ENCODE measurements at places on chromosomes 7 and 10.

GRCh38 chr10:80460399-80461207 lies 6.5 kb downstream of the TSPAN14 start:
- DNase-seq, result no peak

GRCh38 chr10:85761906-85762445 lies 604.6 kb downstream of the GRID1 start:
- DNase-seq, result no peak

DNA sequence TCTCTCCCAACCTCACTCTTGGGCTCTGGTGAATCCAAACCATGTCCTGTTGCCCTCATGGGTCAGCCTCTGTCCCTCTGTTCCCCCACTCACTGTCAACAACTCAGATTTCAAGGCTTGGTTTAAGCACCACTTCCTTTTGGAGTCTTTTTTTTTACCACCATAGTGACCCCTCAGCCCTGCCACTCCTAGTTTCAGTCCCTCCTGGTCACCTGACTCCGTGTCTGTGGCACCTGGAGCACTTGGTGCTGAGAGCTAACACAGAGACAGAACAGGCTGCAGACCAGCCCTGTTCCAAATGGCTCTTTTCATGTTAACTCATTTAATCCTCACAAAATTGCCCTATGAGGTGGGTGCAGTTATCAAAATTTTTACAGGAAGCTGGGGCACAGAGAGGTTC lies 53.6 kb upstream of the SMNDC1 start:
- DNase-seq, result no peak

- no peak for DNase-seq
These were observed 137.1 kb upstream of the FAM13C start for GRCh38 chr10:59499460-59499859.

- DNase-seq, result peak; percentile 4
These were observed 137.9 kb downstream of the ANKRD30A start for GRCh38 chr10:37263304-37263703.

GRCh38 chr10:42637142-42637541 lies 1.2 kb downstream of the ZNF33B start:
- no peak for DNase-seq

- no peak for DNase-seq
These were observed 91.0 kb upstream of the CACUL1 start for GRCh38 chr10:118845776-118846175.

DNA sequence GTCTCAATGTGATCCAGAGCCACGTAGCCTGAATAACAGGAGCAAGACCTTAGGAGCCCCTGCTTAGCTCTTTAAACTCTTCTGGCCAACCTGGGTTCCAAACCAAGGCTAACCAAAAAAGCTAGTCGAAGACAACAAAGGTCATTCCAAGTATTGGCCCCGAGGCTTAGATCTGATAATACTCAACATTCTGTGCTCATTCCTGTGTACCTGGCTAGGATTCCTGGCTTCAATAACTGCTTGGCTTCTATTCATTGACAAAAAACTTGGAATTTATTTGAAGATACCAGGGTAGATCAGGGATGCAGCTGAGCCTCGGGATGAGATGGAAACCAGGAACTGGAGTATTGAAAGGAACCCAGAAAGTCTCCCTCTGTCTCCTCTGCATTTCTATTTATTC lies 4.1 kb upstream of the SGMS1 start:
- no peak for DNase-seq

DNA sequence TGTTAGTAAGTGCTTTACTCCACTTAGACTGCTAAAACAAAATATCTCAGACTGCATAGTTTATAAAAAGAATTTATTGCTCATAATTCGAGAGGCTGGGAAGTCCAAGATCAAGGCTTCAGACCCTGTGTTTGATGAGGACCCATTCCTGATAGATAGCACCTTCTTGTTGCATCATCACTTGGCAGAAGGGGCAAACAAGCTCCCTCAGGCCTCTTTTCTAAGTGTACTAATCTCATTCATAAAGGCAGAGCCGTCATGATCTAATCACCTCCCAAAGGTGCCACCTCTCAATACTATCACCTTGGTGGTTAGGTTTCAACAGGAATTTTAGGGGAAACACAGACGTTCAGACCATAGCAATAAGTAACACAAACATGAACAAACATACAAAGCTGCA lies 55.4 kb downstream of the CRPPA start:
- DNase-seq, result no peak

- no peak for DNase-seq
These were observed 299.6 kb downstream of the INHBA start for GRCh38 chr7:41403291-41403690.

DNA sequence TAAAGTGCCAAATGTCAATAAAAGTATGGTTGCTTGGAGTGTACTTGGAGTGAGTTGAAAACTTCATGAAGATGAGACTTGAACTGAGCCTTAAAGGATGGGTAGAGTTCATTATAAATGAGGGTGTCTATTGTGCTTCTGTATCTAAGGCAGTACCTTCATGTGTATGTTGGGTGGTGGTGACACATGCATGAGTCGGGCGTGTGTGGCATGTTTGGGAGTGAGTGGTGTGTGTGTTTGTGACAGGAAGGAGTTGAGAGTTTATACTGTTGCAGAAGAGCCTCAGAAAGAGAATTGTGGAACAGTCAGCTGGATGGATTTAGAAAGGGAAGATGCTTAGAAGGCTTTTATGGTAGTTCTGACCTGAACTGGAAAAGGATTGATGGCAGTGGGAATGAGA lies 6.0 kb upstream of the ZRANB1 start:
- DNase-seq, result no peak

GRCh38 chr7:149871576-149871975 lies 2.2 kb upstream of the ATP6V0E2 start:
- DNase-seq, result no peak

DNA sequence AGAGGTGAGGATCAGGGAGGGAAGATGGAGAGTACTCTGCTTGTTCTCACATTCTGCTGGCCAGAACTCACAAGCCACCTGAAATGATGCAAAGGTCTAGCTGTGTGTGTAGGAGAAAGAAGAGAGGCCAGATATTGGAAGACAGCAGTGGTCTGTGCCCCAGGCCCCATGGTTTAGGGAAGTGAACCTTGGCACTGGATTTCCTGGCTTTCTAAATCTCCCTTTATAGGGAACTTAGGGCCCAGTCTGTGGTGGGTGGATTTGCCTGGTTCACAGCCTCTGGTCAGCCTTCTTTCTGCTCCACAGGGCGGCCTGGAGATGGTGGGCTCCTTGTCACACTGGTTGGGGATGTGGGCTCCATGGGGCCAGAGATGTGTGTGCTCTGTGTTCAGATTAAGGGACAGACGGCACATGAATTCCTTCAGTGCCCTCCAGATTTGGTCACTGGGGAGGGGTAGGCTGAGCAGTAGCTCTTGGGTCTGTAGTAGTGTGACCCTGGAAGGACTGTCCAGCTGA lies 9.5 kb upstream of the SH2D4B start:
- no peak for DNase-seq

DNA sequence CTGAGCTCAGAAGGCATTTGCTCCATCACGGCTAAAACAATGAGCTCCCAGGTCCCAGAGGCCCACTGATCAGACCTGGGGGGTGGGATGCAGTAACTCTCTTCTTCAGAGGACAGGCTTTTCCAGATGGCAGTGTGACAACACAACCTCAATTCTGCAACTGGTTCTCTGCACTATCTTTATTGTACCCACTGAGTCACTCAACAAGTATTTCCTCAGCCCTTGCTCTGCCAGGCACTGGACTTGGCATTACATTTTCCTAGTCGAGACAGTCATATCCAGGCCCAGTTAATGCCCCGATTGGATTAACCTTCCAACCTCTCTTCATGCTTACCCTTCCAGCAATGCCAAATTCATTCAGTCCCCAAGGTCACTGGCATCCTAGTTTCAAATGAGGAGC lies 72.6 kb downstream of the JAZF1 start:
- DNase-seq, result no peak

DNA sequence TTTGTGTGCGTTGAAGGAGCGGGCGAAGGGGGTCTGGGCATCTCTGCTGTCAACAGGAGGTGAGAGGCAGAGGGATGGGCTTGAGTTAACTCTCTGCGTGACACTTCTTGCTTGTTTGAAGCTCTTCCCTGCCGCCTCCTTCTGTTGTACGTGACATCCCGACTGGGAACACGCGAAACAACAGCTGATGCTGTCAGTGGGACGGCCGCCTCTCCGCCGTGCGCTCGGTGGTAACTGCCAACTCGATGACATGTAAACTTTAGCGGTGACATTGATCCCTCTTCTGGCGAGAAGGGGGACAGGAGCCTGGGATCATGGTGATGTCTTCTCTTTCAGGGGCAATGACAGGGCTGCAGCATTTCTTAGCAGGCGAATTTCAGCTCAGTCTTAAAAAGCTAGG lies 394.5 kb downstream of the TYW1 start:
- no peak for DNase-seq

- DNase-seq, result no peak
These were observed 460.5 kb upstream of the GHITM start for GRCh38 chr10:83678850-83679249.

- DNase-seq, result no peak
These were observed 175.0 kb downstream of the CFTR start for GRCh38 chr7:117654780-117655179.

DNA sequence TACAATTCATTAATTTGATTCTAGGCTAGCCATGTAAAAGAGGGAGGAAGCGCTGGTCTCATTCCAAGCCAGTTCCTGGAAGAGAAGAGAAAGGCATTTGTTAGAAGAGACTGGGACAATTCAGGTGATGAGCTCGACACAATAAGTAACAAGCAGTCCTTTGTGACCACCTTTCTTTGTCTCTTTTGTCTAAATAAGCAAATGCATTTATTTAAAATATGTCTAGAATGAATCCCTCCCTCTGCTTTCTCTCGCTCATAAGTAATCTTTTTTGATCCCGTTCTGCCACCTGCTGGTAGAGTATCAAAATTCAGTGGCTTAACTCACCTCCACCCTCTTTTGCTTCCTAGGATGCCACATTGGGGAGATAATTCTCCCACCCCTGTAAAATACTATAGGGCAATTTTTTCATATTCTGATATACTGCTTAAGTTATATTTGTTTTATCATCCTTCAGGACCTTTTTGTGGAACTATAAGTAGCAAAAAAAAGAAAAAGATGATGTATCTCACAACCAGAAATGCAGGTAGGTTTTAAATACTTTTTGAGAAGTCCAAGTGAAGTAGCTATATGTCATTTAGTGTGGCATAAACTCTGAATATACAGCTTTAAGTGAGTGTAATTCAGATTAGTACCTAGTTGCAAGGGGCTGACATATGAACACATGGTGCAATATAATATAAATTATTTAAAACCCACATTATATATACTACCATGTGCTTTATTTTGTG lies 91.5 kb downstream of the GSDME start:
- peak; percentile 47 for DNase-seq

- no peak for DNase-seq
These were observed 108.6 kb downstream of the ADARB2 start for GRCh38 chr10:1628757-1629156.

GRCh38 chr7:7446616-7447015 lies 89.1 kb downstream of the COL28A1 start:
- no peak for DNase-seq

GRCh38 chr7:85749696-85750453 lies 563.0 kb upstream of the SEMA3D start:
- no peak for DNase-seq

GRCh38 chr7:43454936-43455518 lies 127.9 kb upstream of the STK17A start:
- peak; percentile 32 for DNase-seq
